Cortex of kidney (tissue), 1 donor: ENCODE measurements at places on chromosomes 11 and 22.

DNA sequence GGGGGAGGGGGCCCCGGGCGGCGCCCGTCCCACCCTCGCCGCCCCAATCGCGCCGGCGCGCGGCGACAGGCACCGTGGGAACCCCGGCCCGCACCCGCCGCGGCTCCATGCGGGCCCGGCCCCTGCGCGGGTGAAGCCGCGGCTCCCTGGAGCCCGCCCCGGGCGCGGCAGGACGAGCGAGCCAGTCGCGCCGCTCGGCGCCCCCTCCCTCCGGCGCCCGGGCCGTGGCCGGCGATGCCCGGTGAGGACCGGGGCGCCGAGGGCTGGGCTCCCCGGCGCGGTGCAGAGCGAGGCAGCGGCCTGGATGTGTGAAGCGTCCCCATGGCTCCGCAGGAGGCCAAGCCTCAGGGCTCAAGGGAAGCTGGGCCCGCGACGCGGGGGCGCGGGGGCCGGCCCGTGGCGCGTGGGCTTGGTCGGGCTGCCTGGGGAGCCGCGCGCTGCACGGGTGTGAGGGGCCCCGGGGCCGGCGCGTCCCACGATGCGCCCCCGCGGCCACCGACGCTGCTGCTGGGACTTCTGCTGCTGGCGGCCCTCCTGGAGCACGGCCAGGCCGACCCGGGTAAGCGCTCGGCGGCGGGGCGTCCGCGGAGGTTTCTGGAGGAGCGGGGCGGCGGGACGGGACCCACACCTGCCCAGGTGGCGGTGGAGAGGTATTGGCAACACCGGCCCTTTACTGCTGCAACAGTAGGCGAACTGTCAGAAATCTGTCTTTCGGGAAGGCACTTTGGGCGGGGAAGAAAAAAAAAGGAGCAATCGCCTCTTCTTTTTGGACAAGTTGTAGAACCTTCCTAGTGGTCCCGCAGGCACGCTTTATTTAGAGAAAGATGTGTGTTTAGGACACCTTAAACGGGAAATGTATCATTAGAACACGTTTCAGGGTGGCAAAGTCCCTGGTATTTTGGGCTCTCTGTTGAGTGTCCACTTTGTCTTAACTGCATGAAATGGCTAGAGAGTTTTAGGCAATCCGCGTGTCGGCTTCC is 119.4 kb downstream of the HIPK3 start:
- DNase-seq, result no peak

DNA sequence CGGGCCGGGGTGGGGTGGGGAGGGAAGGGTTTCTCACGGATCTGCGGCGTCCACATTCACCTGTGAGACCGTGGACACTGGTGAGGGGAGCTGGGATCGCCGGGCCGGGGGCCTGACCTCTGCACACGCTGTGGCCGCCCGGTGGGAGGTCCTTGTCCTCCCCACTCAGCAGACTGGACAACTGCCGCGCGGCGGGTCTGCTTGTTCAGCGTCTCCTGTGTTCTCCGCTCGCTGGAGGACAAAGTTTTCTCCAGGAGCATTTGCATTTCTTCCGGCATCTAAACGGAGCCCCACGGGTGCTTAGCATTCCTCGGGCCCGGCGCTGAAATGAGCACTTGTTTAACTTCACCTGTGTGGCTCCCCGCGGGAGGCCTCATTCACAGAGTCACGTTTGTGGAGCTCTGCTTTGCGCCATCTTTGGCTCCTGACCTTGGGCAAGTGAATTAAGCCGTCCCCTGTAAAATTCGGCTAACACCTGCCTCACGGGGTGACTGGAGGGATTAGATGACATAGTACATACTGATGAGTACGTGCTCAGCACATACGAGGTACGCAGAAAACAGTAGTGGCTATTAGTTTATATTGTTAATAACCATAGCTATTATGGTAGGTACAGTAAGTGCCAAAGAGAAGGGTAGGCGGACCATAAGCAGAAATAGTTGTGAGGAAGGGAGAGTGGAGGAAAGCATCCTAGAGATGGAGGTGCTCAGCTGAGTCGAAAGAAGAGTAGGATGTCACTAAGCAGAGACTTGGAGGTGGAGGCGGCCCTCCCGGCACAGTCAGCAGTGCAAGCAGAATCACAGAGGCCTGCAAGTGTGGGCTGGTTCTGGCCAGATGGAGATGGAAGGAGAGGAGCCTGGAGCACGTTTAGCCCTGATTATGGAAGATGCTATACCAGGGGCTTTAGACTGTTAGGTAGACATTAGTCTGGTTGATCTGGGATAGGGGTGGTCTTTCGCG is 885 bp downstream of the TRMU start:
- DNase-seq, result no peak

GRCh38 chr11:103170865-103171264 is 61.6 kb downstream of the DYNC2H1 start:
- no peak for DNase-seq

- no peak for DNase-seq
Measured at GRCh38 chr11:26227301-26227746, 104.6 kb upstream of the ANO3 start.

DNA sequence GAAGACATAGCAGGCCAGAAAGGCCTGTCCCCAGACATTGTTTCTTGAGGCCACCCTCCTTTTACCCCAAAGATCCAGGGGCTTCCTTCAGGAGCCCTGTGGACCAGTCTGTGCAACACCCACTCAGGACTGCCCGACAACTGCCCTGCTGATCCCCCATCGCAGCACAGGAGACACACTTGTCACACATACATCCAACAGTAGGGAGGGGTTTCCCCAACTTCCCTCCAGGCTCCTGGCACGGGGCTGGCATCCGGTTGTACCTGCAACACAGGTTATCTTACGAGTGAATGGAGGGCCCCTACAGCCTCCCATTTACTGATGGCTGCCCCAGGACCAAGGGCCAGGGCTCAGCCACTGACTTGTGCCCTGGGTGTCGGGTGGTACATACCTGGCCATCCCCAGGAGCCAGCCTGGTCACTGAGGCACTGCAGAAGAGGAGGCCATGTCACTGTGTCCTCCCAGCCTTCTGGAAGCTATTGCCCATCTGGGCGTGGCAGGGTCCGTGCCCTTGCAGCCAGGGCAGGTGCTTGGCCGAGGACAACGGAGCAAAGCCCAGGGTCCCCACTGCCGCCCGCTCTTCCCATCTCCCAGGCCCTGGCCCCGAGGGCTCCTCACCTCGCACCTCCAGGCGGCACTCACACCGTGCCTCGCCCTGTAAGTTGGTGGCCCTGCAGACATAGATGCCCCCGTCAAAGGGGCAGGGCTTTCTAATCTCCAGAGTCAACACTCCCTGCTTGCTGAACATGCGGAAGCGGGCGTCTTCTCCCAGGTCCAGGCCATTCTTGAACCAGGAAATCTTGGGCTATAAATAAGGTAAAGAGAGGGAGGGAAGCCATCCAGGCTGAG is 20.8 kb downstream of the MYBPC3 start:
- no peak for DNase-seq

GRCh38 chr11:61532134-61533038 is 23.8 kb downstream of the LRRC10B start:
- no peak for DNase-seq

GRCh38 chr11:82753921-82754320 is 20.3 kb upstream of the FAM181B start:
- no peak for DNase-seq

GRCh38 chr11:75387736-75388294 is 11.5 kb upstream of the RPS3 start:
- DNase-seq, result no peak

DNA sequence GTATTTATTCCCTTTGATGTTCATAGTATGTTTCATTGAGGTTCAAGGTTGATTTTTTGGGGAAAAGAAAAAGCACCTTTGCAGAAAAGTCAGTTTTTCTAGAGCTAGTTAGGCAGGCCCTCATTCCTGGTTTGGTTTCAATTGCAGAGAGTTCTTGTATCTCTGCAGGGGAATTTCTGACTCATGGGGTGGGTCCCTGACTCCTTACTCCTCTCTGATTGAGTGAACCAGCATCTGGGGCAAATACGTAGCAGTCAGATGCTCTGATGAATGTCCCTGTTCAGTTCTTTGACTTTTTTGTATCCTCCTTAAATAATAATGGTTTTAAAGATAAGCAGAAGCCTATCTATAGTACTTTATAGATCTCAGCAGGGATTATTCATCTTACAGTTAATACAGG is 7.7 kb upstream of the NCR3LG1 start:
- no peak for DNase-seq

GRCh38 chr11:31655483-31655882 is 145.9 kb downstream of the ELP4 start:
- DNase-seq, result no peak

DNA sequence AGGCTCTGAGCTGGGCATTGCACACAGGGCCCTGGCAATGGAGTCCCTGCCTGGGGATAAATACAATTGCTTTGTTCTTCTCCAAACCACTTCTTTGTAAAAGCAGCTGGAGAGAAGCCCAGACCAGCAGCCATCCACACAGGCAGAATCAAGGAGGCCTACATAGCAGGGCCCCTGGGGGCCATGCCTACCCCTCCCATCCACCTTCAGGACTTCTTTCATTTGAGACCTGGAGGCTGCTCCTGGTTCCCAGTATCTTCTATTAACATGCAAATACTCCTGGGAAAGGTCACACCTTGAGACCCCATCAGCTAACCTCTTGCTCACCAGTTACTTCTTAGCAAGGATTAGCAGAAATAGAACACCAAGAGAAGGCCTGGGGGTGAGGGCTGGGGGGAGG is 511.1 kb downstream of the SOX6 start:
- no peak for DNase-seq

- no peak for DNase-seq
Measured at GRCh38 chr11:44551456-44552139, 13.9 kb upstream of the CD82 start.

DNA sequence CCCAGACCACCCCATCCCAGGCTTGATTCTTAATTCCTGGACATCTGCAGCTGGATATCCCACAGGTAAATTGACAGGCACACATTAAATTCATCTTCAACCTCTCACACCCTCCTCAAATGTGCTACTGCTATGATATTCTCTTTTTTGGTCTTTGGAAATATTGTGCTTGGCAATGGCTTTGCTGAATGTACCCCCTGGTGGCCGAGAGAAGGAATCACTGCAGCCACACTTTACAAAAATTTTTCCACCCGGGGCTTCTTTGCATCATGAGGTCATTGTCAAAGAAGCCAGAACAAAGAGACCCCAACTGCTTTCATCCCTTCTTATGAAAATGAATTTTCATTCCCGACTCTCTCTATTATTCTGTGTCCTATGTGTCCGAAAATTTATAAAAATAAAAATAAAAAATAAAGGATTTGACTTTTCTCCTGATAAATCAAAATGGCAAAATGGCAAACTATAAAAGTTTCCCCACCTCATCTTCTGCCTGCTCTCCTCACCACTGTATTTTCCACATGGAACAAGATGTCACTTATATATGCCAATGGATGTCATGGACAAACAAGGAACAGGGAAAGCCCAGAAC is 15.0 kb upstream of the CYB5R2 start:
- no peak for DNase-seq

GRCh38 chr22:50274311-50274710 is 4.1 kb upstream of the MAPK11 start:
- DNase-seq, result no peak

DNA sequence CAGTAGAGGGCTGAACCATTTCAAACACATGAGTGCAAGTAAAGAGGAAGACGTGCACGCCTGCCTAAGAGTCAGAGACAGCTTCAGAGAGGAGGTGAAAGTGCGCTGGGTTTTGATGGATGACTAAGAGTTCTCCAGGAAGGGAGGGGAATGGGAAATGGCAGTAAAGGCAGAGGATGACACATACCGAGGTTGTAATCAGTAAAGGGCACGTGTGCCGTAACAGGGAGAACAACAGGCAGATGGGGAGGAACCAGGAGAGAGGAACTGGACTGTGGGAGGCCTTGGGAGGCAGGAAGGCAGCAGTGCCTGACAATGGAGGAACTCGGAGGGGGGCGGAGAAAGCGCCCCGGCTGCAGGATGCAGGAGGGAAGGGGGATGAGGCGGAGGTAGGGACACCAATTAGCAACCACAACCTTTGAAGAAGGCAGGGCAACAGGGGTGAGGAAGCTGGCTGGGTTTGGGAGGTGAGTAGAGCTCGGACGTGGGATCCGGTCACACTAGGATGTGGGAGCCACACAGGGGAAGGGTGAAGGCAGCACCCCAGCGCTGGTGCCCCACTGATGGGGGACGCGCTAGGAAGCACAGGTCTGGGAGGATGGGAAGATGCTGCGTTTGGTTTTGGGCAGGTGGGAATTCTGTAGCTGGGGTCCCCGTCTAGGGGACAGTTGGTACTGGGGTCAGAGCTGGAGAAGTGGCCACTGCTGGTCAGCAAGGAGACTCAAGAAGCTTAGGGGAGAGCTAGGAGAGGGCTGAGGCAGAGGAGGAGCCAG is 67.4 kb downstream of the SCUBE1 start:
- no peak for DNase-seq

GRCh38 chr11:8263109-8263768 is 439 bp downstream of the LMO1 start:
- DNase-seq, result no peak

DNA sequence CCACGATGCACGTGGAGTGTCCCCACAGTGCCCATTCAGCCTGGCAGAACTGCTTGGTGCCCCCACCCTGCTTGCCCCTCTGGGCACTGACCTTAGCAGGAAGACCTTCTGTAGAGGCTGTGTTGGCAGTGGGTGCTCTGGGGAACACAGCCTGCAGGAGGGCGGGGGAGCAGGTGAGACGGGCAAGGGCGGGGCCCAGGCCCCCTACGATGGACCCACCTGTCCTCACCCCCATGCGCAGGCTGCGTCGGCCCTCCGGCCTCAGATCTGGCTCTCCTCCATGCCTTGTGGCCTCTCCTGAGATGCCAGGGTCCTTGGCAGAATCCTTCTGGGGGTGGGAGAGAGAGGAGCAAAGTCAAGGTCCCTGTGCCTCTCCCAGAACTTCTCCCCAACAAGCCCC is 10.9 kb downstream of the CDC42BPG start:
- DNase-seq, result no peak

- no peak for DNase-seq
Measured at GRCh38 chr11:1086171-1087102, 11.8 kb downstream of the MUC2 start.

GRCh38 chr11:12279672-12280108 is 97.7 kb upstream of the PARVA start:
- DNase-seq, result no peak

GRCh38 chr11:68818181-68818580 is 23.5 kb downstream of the CPT1A start:
- no peak for DNase-seq

DNA sequence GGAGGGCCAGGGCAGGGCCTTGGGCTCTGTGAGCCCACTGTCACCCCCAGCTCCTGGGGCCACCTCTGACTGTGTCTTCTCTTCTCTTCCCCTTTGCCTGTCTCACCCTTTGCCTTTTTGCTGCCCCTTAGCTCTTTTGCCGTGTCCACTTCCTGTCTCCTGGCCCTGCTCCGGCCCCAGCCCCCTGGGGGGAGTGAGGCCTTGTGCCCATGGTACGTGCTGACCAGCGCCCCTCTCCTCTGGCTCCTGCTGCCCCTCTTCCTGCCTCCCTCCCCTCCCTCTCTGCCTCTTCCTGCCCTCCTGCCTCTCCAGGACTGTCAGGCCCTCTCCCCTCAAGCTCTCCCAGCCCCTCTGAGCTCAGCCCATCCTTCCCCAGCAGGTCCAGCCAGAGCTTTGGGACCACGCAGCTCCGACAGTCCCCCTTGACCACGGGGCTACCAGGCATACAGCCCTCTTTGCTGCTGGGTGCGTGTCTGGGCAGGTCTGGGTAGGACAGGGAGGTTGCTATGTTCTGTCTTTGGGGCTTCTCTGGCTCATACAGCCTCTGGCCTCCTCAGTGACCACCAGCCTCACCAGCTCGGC is 11.7 kb downstream of the TMEM258 start:
- DNase-seq, result no peak
